Inflammatory macrophage treated with lipopolysaccharide for 1 hour (primary cell): ENCODE measurements at places on chromosomes 1 and 21.

GRCh38 chr1:243827206-243827605 lies 22.8 kb downstream of the AKT3 start:
- DNase-seq, result peak; percentile 10

- DNase-seq, result peak; percentile 6
Observed at GRCh38 chr1:213989002-213989855, 1.5 kb downstream of the PROX1 start.

- DNase-seq, result peak; percentile 57
Observed at GRCh38 chr1:23578311-23578996, 19.2 kb upstream of the ID3 start.

- no peak for DNase-seq
Observed at GRCh38 chr21:45910548-45911221, 70.9 kb upstream of the COL6A1 start.

- DNase-seq, result no peak
Observed at GRCh38 chr1:7265771-7266371, 480.6 kb downstream of the CAMTA1 start.

DNA sequence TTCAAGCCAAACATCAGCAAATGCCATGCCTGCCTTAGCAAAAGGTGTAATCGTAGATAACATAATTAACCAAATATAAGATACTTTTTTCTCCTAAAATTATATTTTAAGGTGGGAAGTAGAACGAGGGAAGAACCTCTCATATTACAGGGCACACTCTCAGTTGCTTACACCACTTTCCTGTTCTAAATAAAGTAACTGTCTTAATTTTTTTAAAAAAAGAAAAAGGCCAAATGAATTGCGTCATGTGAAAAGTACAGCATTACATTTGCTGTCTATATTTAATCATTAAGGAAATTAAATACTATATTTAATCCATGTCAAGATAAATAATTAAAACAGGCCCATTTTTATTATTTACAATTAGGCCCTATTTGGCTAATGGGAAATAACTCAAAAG lies 23.7 kb downstream of the JAK1 start:
- DNase-seq, result peak; percentile 59

DNA sequence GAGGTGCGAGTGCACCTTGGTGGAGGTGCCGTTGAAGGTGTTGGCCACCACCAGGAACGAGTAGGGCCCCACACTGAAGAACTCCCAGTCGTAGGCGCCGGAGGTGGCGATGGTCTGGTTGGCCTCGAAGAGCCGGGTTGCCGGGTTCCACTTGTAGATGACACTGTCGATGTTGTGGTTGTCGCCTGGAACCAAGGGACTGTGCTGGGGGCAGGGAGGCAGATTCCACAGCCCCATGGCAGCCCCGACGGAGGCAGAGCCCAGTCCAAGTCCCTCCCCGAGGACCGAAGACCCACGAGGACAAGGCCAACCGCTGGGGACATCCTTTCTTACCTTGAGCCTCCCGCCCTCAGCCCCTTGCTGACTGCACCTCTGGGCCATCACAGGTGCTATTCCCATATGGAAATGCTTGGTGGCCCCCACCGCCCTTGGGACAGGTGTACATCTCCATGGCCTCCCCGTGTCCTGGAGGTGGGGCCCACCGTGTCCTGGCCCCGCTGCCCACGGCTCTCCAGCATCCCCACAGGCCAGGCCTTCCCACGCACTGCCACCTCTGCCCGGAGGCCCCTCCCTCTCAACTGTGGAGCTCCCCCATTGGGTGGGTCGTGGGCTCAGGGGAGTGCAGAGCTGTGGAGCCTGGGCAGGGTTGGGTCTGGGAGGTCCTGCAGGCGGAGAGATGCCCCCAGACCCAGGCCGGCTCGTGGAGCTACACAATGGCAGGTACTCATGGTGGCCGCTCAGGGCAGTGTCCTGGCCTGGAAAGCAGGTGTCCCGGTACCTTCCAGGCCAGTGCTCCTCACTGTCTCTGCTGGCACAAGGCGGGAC lies 17.9 kb downstream of the KRTAP10-1 start:
- no peak for DNase-seq

- no peak for DNase-seq
Observed at GRCh38 chr1:224743608-224744164, 127.6 kb downstream of the CNIH3 start.

- no peak for DNase-seq
Observed at GRCh38 chr21:42431196-42431595, 27.5 kb downstream of the UBASH3A start.

- DNase-seq, result no peak
Observed at GRCh38 chr1:210855440-210855839, 278.5 kb downstream of the KCNH1 start.

DNA sequence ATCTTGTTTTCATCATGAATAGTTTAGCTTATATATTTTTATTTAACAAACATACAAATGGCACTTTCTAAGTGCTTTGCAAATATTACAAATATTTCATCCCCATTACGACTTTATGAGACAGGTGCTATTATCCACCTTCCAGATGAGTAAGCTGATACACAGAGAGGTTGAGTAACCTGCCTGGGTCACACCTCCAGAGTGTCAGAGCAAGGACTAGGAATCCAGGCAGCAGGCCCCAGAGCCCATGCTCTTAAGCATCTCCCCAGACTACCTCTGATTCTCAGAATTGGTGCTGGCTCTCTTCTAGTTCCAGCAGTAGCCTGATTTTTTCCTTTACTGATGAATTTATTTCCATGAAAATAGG lies 40.0 kb downstream of the EPHB2 start:
- no peak for DNase-seq

DNA sequence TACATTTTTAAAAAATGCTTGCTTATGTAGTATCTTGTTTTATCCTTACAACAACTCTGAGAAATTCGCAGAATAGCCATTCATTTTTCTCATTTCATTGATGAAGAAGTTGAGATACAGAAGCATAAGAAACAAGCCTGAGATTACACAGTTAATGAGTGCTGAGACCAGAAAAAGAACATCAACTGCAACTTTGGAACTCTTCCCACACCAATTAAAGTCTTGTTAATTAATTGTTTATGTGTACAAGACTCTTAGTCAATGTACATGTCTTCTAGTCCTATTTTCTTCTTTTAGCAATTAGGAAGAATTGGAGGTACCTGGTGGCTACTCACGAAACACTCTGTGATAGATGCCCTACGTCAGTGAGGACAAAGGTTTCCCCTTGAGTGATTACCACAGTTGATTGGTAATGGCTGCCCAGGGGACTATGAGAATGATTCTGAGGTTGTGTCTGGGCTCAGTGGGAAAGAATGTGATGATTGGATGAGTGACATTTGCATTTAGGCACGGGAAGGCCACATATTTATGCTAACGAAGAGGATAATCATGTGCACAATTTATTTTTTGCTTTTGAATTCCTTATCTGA lies 187.4 kb upstream of the KCNK2 start:
- no peak for DNase-seq

DNA sequence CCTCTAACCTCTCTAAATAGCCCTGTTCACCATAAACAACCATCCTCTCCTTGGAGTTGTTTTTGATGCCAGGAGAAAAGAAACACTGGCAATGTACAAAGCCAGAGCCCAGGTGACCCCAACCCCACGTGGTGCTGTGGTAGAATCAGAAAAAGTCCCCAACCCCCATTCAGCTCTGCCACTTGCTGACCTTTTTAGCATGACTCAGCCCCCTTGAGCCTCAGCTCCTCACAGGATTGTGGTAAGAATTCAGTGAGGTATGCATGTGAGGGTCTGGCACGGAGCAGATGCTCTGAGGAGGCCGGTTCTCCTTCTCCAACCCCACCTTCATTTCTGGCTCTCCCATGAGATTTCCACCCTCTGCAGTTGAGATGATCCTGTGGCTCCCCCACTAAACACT lies 11.1 kb upstream of the CHI3L1 start:
- no peak for DNase-seq

- no peak for DNase-seq
Observed at GRCh38 chr1:99676876-99677275, 31.0 kb downstream of the PALMD start.

DNA sequence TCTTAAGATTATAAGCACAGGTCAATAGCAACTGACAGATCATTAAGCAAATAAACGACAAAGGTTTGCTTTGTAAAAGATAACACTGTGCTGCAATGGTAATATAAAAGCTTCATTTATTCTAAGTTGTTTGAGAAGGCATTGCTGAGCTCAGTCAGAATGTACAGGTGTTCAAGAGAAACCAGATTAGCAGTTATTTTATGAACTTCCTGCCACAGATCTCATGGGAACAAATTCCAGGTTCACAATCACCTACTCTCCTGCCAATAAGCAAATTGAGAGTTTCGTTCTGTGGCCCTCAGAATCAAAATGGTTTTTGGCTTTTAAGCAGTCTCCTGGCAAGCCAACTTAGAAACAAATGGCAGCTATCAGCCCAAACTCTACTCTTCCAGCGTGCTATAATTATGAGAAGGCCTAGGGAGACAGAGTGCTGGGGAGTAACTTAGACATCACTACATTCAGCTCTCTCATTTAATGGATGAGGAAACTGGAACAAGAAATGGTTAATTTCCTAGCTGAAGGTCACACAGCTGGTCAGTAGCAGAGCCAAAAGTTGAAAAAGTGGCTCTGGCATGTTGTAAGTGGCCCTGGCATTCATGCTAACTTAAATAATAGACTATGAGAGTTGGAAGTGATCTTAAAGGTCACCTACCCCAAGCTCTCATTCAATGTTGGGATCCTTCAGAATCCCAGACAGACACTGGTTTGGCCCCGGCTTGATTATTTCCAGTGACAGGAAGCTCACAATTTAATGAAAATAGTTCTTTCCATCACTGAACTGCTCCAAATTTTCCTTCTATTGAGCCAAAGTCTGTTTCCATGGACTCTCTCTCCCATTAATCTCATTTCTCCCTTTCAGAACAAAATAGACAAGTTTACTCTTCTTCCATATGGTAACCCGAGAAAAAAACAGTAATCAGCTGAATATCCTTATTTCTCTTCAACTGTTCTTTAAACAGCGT lies 82.6 kb upstream of the EDEM3 start:
- no peak for DNase-seq

DNA sequence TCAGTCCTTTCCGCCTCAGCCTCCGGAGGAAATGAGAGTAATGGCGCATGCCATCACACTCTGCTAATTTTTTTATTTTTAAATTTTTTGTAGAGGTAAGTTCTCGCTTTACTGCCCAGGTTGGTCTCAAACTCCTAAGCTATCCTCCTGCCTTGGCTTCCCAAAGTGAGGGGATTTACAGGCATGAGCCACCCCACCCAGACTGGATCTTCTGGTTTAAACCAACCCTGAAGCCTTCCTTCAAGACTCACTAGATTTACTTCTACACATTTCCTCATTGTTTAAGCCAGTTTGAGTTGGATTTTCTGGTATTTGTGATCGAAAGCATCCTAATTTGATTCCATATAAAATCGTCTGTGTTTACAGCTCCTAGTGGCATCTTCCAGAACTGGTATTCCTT lies 23.1 kb upstream of the SCAF4 start:
- DNase-seq, result no peak

DNA sequence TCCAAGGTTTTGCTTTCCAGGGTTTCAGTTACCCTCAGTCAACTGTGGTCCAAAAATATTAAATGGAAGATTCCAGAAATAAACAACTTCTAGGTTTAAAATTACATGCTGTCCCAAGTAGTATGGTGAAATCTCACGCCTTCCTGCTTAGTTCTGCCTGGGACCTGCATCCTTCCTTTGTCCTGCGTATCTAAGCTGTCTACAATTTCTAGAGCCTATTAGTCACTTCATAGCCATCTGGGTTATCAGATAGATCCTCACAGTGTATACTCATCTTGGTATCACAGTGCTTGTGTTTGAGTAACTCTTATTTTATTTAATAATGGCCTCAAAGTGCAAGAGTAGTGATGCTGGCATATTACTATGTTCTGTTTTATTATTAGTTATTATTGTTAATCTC lies 157.7 kb downstream of the ROR1 start:
- DNase-seq, result no peak

DNA sequence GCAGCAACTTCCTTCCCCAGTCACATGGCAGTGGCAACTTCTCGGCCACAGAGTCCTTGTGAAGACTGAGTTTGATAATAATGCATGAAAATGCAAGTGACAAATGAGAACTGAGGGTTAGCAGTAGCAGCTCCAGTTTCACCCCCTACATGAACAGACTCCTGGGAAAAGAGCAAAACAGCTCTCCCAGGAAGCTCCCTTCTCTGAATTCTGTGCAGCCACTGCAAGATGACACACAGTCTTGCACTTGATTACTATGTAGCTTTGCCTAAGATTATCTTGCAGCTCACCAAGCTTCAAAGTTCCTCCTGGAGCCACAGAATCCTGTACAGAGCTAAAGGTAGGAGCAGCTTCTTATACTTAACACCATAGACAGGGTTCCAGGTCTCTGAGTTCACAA lies 4.7 kb downstream of the PGBD5 start:
- DNase-seq, result no peak

GRCh38 chr1:111236379-111236778 lies 8.9 kb downstream of the CHI3L2 start:
- DNase-seq, result peak; percentile 51

GRCh38 chr1:190286111-190286510 lies 191.6 kb downstream of the BRINP3 start:
- no peak for DNase-seq

DNA sequence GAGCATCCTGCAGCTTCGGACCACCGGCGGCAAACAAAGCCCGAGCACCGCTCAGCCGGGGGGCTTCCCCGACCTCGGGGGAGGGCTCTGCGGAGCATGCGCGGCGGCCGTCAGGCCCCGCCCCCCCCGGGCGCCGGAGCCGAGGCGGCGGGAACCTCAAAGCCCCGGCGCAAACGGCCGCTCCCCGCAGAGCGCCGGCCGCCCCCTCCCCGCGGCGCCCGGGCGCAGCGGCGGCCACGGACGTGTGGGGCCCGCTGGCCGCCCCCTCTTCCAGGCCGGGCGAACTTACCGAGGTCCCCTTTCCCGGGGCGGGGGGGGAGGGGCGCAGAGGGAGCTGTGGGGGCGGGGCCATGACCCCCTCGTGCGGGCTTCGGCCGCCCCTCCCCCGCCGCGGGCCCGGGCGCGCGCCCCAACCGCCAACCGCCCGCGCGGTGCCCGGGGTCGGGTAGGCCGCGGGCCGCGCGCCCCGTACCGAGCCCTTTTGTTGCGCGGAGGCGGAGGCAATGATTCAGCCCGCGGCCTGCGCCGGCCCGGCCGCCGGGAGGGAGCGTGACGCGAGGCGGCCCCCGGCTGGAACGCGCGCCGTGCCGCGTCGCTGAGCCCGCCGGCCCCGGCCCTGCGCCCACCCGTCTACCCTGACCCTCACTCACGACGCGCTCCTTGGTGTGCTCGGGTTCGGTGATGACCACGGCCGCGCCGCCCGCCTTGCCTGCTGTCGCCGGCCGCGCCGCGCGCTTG lies 1.7 kb downstream of the RCC2 start:
- DNase-seq, result peak; percentile 41
